BJ (cell line): ENCODE measurements at places on chromosomes 4 and X.

DNA sequence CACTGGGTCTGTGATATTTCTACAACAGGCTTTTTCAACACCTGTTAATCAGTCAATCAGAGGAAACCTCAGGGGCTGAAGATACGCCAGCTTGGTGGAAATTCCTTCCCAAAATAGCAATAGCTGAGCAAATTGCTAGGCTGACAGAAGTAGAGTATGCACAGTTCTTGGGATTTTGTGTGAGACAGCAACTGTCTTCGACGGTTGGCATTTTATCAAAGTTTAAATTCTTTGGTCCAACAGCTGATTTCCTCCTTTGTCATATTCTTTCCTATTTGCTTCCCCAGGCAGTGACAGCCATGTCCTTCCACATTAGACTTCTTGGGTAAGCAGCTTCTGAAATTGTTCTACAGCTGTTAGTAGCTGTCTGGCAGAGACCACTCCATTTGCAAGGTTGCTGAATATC is 8.0 kb upstream of the PALLD start:
- no peak for DNase-seq

- DNase-seq, result no peak
Measured at GRCh38 chr4:12409507-12410190, 981.0 kb upstream of the HS3ST1 start.

DNA sequence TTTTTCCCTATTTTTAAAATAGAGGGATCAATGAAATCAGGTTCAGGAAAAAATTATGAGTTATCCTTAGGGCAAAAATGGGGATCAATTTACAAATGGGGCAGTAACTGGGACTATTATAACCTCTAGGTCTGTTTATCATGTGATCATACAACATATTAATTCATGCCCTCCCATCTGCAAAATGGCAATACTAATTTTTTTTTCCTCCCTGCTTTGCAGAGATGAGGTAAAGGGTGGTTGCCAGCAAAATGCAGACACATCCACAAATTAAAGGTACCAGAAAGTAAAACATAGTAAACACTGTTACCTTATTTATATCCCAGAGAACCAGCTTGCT is 467 bp downstream of the HSD17B11 start:
- DNase-seq, result no peak

DNA sequence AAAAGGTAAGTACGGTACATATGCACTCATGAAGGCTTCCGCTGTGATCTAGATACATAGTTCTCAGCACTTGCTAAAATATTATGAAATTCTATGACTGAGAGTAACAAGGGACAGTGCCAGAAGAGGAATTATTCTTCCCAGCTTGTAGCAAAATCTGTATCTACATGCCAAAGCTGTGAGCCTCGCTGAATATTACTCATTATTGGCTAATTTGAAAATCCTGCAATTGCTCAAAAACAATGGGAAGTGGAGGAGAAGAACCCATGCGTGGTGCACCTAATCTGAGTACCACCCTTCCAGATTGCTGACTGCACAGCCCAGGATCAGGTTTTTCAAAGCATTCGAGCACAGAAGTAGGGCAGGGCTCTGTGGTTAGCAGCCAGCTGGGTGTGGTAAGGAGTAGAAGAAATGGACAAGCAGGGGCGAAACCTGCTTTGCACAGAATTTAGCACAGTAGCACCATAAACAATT is 17.4 kb upstream of the PDCL2 start:
- DNase-seq, result no peak

DNA sequence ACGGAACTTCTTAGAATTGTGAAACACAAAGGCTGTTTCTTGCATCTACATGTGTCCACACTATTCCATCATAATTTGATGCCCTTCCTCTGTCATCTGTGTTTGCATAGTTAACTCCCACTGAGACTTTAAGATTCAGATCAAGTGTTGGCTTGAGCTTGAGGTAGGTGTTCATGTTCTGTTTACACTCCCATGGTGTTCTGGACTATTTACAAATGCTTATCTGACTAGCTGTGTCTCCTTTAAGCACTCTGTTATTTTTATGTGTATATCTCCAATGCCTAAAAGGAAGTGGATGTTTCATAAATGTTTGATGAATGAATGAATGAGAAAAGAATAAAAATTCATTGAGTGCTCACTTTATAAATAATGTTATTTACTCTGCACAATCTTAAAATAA is 622.7 kb downstream of the RAB28 start:
- DNase-seq, result no peak

DNA sequence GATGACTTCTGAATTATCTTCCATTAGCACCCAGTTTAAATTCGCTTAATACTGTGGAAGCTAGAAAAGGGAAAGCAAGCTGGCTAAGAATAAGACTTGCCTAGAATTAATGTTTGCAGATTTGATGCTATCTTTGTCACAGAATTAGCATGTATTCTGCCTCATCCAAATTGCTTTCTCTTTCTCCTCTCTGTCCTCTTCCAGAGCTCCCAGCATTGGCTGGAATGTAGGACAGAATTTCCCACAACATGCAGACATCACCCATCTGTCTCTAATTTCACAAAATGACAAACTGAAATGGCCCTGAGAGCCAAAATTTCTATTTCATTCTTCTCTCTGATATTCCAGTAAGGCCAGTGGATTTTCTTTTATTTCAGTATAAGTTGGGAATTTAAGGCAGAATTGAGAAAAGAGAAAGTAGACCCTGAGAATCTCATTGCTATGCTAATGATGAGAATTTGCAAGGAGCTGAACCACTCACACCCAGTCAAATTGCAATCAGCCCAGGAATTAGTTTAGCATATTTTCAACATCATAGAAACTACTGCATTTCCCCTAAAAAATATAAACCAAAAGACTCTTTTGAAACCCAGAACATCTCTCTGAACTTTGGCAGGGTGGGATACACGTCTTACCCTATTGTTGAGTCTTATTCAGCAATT is 188.8 kb downstream of the RCHY1 start:
- DNase-seq, result no peak

GRCh38 chrX:9912351-9913145 is 54.6 kb upstream of the CLDN34 start:
- no peak for DNase-seq

GRCh38 chr4:16992566-16993225 is 94.3 kb upstream of the LDB2 start:
- DNase-seq, result no peak
